ENCODE measurements at places on chromosomes 5 and 9.

- no peak for DNase-seq
Measured at GRCh38 chr9:73149371-73150067, 2.1 kb upstream of the ANXA1 start.

DNA sequence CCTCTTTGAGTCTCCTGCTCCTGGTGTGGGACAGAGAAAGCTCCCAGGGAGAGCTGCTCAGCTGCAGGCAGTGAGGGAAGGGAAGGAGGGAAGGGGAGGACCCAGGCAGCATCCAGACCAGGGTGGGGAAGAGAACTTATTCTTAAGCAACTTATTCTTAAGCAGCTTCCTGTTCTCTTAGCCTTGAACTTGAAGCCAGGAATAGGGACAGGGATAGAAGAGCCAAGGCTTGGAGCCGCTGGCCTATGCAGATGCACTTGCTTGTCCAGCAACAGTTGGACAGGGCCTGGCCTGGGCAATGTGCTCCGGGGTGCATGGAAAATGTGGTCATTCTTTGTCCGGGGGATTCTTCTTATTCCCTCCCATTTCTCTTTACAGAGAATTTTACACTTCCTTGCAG is 31.4 kb upstream of the SPTLC1 start:
- no peak for DNase-seq

DNA sequence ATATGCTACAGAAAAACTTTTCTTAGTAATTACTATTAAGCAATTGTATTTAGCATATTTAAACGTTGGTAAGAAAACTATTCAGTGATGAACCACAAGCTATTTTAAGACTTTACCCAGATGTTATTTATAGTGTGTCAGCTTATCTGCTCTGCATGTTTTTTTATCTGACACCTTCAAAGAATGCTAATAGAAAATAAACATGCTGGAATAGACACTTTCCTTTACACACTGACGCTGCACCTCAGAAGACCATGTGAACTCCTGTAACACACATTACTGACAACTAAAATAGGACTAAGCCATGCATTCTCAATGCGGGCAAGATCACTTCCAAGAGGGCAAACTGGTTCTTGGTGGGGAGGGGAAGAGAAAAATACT is 38.3 kb downstream of the FNIP1 start:
- DNase-seq, result no peak

DNA sequence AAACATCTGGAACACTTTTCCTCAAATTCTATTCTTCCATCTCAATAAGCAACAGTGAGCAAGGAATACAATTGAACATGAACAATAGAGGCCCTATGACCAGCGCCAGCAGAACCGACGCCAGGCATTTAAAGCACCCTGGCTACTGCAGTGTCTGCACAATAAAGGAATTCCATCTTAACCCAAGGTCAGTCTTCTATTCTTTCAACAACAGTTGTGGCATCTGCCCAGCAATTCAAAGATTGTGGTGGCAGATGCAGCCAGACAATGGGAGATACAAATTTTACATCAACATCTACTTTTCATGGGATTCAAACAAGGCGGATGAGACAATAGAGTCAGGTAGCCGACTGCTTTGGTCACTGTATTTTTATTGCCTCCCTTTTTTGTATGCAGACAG is 65.9 kb downstream of the ELL2 start:
- DNase-seq, result no peak

- no peak for DNase-seq
Measured at GRCh38 chr5:126645132-126645531, 44.4 kb downstream of the PHAX start.

GRCh38 chr5:110159202-110159601 is 469.5 kb downstream of the MAN2A1 start:
- no peak for DNase-seq

DNA sequence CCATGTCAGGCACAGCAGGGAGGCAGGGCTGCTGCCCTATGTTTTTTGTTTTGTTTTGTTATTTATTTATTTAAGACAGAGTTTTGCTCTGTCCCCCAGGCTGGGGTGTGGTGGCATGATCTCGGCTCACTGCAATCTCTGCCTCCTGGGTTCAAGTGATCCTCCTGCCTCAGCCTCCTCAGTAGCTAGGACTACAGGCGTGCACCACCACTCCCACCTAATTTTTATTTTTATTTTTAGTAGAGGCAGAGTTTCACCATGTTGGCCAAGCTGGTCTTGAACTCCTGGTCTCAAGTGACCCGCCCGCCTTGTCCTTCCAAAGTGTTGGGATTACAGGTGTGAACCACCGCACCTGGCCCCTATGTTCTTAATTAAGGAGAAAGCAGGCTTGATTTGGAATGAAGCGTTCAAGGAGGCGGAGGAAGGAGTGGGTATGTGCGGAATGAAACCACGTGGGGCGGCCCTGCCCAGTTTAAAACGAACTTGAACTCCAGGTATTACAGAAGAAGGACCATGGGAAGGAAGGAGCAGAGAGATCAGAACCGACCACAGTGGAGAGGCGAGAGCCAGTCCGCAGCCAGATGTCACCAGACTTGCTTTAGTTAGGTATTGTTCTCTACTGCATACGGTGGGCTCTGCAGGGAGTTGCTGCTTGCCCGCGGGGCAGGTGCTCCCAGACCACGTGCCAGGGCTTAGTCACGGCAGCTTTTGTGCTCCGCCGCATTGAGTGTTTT is 34.9 kb upstream of the EPB41L4B start:
- no peak for DNase-seq

GRCh38 chr5:133709209-133709725 is 96.9 kb upstream of the FSTL4 start:
- DNase-seq, result no peak

DNA sequence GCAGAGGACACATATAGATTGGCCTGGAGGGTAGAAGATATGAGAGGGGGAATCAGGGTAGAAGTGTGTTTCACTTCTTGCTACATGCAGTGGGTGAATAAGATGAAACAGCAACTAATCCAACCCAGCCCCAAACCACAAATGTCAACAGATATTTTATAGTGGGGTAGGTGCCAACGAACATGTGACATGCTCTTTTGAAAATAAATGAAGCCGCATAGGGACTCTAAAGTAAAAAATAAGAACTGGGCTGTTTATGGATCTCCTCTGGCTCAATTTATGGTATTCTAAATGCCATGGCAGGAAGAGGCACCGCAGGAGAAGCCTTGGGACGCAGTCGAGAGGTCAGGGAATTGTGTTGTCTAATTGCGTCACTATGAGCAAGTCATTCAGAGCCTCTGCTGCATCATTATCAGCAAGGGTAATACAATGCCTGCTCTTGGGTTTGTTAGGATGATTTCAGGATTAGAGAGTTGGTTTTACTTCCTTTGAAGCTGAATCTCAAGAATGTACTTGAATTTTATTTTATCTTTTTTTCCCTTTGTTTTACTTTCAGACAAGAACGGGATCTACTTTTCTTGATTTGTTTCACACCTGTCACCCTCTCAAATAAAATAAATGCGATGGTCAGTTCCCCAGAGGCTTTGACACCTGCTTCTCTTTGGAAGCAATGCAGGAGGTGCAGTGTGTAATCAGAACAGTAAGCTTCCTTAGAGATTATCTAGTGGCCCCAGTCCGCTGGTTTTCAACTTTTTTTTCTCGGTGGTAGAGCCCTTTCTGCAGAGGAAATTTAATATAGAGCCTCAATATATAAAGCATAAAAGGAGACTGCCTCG is 375.6 kb upstream of the CLINT1 start:
- DNase-seq, result no peak

DNA sequence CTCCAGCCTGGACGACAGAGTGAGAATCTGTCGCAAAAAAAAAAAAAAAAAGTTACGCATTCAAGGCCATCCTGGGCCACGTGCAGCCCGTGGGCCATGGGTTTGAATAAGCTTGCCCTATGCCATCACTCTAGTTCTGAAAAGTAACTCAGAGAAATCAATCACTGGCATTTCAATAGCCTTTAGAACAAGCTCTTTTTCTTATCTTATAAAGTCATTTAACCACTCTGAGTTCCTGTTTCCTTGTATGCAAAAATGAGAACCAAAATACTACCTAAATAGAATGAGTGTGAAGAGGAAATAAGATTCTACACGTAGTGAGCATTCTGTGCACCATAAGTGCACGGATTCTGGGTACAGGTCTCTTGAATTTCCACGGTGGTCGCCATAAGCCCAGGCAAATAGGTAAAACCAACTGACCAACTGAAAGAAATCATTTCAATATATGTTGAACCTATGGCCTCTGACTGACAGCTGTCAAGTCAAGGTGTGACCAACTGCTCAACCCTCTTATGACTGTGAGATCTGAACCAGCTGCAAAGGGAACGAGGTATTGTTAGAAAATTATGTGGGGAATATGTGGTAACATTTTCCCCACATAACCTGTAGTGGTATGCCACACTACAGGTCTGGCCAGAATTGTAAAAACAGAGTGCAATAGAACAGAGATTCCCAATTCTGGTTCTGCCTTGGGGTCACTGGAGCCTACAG is 143.9 kb upstream of the LHFPL2 start:
- no peak for DNase-seq
